ENCODE measurements at places on chromosomes 1 and 21.

DNA sequence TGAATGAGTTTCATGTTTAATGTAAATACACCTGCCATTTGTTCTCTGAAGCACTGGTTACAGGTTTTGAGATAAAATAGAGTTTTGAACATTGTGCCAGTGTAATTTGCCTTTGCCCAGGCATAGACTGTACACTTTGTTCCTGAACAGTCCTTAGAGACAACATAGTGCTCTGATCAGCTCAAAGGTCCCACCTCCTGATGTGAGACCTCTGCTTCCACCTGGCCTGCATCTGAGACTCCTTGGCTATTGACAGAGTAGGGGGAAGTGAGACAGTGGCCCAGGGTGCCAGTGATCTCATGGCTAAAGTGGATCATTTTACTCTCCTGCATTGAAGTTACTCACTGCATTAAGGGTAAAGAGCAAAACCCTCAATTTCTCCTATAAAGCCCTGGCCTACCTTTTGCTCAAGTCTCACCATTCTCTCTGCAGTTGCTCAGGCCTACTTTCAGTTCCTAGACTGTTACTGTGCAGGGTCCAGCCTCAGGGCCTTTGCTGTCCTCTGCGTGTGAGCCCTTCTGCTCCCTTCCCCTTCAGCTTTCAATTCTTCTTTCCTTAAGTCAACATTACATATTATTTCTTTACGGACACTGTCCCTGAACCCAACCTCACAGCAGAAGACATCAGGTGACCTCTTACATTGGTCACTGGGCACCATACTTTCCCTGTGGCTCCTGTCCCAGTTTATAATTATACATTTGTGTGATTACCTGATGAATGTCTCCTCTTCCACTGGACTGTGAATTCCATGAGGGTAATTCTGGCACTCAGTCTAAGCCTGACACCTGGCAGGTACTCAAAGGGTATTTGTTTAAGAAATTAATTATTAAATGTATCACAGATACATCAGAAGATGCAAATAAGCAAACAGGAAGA, 142.9 kb downstream of the ROR1 start:
- no peak for DNase-seq

DNA sequence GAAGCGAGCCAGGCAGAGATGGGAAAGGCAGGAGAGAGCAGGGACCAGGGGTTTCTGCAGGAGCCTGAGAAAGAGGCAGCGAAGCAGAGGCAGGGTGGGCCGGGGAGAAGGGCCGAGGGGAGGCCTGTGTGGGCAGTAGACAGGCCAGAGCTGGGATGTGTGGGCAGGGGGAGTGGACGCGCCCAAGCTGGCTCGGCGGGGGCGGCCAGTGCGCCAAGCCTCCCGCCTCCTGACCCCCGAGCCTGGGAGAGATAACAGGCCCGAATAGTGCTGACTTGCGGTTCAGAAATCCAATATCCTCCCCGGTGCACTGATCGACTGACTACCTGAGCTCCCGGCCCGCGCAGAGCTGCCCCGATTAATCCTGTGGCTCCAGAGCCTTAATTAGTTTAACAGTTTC, 41.9 kb downstream of the AHDC1 start:
- DNase-seq = no peak

- no peak for DNase-seq
Measured at GRCh38 chr1:78561856-78562255, 58.4 kb upstream of the IFI44L start.

DNA sequence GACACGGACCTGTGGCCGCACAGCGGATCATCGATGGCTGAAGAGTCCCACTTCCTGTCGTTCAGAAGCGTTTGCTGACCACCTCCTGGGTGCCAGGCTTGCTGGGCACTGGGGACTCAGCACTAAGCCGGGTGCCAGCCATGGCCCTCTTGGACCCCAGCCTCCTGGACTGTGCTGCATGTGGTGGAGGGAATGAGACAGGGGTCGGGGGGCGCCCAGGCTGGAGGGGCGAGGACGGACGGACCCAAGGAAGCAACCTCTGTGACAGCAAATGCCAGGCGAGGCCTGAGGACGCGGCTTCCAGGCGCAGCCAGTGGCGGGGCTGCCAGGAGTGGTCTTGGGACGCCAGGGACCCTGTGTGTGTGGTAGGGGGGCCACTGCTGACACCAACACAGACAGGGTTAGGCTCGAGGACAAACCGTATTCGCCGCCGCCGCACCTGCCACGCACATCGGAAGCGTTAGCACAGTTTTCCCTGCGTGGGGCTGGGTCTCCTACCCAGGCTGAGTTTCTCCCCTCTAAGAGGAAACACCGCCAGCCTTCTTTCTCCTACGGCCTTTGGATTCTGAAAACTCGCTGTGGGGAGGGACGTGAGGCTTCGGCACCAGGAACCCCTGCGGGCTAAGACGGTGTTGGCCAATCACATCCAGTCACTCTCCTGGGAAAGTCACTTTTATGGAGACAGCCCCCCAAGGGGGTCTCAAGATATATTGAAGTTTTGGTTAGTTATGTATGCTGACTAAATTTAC, 3.1 kb upstream of the MXRA8 start:
- DNase-seq = no peak

GRCh38 chr1:230291731-230292620, 134.2 kb downstream of the PGBD5 start:
- DNase-seq = no peak

GRCh38 chr1:113694910-113695309, 64.4 kb downstream of the PHTF1 start:
- DNase-seq = no peak

DNA sequence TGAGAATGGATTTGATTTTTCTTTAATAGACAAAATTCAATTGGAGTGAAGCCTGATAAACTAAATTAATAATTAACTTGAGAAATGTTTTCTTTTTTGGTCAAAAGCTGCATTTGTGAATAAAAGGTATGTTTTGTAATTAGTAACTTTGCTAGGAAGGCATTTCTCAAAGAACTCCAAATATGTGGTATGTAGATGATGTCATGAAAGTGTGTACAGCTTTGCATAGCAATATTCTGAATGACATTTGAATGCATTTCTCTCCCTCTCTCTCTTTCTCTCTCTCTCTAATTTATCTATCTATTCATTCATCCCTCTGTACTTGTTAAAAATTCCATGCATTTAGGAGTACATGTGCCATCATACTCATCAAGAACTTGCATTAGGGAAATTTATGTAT, 109.1 kb upstream of the ADAMTS5 start:
- no peak for DNase-seq

- DNase-seq = no peak
Measured at GRCh38 chr1:30762930-30763650, 5.5 kb upstream of the LAPTM5 start.

DNA sequence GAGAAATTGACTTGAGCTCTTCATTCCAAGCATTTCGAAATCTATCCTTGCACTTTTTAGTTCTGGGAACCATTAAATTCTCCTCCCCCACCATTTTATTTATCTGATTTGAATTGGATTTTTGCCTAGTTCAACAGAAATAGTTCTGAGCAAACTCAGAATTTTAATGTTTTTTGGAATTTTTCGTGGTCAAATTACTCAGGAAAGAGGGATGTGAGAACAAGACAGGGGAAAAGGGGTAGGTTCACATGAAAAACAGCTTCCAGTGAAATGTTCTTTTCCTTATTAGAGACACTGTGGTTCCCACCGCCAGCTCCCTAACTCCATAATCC, 5.7 kb upstream of the ZNF697 start:
- no peak for DNase-seq

DNA sequence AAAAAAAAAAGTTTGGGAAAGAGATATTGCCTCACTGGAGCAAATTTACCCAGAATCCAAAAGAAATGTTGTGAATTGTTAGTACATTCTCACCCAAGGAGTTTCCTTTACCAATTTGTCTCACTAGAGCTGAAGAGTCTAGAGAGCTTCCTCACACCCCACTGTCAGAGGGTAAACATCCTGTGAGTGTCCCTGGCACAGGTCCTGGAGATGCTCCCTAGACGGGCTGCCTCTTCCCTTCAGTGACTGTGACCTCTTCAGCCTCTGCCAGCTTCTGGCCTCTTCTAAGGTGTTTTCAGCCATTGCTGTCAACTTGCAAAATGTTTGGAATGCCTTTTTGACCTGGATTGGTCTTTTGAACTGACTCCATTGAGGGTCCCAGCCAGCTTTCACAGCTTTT, 159.4 kb downstream of the DHRS3 start:
- DNase-seq = no peak

DNA sequence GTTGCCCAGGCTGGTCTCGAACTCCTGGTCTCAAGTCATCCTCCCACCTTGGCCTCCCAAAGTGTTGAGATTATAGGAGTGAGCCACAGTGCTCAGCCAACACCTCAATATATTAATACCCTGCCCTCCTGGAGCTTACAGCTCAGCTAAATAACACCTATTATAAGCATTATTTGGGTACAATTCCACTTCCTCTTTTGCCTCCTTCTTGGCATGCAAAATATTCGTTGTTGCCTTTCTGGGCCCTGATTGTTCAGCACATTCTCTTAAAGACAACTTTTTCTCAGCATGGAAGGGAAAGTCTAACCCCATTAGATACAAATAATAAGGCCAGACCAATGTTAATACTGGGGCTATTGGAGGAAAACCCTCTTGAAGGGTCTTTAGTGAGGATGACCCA, 2.8 kb downstream of the PAQR7 start:
- DNase-seq = no peak

GRCh38 chr1:29779146-29779545, 542.8 kb downstream of the PTPRU start:
- DNase-seq = no peak

DNA sequence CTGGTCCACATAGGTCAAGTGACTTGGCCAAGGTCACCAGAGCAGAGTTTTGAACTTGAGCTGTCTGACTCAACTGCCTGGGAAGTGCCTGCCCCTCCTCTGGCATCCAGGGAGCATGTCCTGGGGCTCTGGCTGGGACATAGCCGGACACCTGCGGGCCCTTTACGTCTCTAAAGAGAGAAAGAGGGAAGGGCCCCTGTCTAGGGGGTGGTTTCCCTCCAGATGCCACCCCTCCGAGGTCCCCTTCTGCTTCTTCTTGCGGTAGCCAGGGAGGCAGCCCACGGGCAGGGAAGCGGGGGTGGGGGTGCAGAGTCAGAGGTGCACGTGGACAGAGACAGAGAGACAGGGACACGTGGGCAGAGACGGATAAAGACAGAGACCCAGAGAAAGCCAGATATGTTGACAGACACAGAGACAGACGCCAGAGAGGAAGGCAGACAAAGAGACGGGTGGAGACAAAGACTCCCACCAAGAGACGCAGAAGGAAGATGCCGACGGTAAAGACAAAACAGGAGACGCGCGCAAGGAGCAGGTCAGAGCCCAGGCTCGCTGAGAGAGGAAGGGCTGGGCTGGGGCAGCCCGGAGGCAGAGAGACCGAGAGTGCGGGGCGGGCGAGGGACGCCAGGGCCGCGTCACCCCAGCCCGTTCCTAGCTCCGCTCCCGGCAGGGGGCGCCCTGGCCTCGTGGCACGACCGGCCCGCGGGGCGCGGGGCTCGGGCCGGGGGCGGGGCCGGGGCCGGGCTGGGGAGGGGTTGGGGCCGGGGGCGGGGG, 458 bp upstream of the ALPL start:
- DNase-seq = peak; percentile 75

- DNase-seq = no peak
Measured at GRCh38 chr21:40886931-40887330, 40.0 kb upstream of the DSCAM start.

DNA sequence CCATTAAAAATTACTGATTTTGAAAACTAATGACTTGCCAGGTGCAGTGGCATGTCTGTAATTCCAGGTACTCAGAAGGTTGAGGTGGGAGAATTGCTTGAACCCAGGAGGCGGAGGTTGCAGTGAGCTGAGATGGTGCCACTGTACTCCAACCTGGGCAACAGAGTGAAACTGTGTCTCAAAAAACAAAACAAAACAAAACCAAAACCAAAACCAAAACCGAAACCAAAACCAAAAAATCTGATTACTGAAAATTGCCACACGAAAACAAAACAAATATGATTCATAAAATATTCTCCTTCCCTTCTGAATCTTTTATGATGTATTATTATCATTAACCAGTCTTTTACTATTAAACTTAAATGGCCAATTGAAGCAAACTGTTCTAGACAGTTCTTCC, 74.1 kb downstream of the SERINC2 start:
- no peak for DNase-seq

DNA sequence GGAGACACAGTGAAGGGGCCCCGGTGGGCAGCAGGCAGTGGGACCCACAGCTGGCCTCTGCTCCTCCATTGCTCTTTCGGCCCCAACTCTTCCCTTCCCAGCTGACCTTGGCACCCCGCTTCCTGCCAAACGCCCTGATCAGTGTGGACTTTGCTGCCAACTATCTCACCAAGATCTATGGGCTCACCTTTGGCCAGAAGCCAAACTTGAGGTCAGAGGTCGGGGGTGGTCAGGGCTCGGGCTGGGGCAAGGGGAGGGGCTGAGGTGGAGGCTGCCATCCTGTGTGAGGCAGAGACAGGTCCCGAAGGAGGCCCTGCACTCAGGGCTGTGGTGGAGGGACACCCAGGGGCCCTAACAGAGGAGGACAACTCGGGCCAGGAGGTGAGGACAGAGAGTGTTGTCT, 13.7 kb downstream of the PODN start:
- no peak for DNase-seq

GRCh38 chr1:199982606-199983005, 44.9 kb upstream of the NR5A2 start:
- DNase-seq = no peak

- DNase-seq = no peak
Measured at GRCh38 chr1:86645851-86646250, 58.5 kb upstream of the SH3GLB1 start.

DNA sequence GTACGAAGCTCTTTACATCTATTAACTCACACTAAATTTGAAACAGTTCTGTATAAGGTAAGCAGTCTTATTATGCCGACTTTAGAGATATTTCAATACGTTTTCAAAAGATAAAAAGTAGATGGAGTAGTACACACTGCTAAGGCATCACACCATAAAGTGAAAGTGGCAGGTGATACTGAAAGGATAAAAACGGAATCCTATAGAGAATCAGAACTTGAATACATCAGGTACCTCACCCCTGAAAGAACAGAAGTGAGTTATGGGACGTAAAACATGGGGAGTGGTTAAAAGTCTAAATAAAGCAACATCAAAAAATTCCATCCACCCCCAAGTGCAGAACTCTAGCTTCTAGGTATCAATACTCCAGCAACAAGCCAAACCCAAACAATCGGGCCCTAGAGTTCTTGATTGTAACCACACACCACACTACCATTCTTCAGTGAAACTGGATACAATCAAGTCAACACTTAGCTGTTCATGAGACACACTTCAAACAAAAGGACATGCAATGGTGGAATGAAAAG, 142.6 kb downstream of the SMYD3 start:
- no peak for DNase-seq

GRCh38 chr1:177897998-177898654, 71.7 kb downstream of the SEC16B start:
- no peak for DNase-seq

- DNase-seq = no peak
Measured at GRCh38 chr1:44010935-44011471, 19.6 kb downstream of the CCDC24 start.
